ENCODE measurements at places on chromosomes 6 and 20.
A peak's percentile ranks its signal among the peaks of the same experiment; 100 is the strongest.

GRCh38 chr6:131894493-131895424 is 56.4 kb downstream of the CCN2 start:
- DNase-seq, result no peak

DNA sequence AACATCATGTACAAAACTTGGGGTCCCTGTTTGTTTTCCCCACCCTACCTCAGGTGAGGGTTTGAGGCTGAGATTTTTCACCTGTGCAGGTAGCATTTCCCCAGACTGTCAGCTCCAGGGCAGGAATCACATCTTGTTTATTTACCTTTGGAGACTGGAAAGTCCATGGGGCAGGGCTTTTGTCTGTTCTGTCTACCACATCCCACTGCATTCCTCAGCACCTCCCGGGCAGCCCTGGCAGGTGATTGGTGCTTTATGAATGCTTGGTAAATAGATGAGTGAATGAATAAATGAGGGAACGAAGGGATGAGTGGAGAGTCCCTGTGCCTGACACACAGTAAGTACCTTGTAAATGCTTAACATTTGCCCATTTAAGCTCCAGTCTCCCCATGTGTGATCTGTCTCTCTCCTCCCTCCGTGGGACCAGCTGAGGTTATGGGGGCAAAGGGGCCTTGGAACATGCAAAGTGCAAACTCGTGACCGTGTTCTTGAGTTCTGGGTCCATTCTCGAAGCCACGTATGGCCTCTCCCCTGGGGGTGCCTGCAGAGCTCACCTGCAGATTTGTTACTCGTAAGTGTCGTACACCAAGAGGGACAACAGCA is 69.7 kb upstream of the PMEPA1 start:
- no peak for DNase-seq

DNA sequence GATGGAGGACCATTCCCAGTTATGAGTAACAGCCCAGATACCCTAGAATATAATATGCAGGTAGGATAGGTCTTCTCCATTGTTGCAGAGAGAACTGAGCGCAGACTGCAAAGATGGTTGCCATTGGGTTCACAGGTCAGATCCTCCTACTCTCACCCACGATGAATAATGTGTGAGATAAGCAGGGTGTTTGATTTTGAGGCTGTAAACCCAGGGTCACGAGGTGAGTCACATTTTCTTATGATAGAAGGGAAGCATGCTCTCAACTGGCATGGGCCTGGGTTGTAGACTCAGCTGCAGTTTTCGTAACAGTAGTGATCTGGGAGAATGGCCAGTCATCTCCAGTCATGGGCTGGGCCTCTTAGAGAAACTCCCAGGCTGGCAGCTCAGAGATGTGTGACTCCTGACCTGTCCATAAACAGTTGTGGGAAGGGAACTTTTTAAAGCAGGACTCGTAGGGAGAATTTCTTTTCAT is 74.2 kb downstream of the CD164 start:
- no peak for DNase-seq

- DNase-seq, result no peak
Measured at GRCh38 chr6:101747160-101747559, 353.7 kb downstream of the GRIK2 start.

DNA sequence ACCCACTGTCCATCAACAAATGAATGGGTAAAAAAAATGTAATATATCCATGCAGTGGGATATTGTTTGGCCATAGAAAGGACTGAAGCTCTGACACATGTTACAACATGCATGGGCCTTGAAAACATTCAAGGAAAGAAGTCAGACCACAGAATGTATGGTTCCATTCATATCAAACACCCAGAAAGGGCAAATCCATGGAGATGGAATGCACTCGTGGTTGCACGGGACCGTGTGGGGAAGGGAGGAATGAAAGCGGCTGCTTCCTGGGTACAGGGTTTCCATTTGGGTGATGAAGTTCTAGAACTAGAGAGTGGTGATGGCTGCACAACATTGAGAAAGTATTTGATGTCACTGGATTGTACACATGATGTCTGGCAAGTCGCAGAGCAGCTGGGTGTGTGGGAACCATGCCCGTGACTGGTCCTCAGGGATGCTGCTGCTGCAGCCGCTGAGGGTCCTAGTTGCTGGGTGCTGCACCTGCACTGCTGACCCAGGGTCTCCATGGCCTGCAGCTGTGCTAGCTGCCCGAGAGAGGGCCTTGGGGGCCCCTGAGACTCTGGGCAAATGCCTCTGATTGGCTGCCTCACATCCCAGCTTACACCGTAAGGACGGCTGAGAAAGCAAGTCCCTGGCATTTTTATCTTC is 220.3 kb downstream of the NRN1 start:
- no peak for DNase-seq

DNA sequence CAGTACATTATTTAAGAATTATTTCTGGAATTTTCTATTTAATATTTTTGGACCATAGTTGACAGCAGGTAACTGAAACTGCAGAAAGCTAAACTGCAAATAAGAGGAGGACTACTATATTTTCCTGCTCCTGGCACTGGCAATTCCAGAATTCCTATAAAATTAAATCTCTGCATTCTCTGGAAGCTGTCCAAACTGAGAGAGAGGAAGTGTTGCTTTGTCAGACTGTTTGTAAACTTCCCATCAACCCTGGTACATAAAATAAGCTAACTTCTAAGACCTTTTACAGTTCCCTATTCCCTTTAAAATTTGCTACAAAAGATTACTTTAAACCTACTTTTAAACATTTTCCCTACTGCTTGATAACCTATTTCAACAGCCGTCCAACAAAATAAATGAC is 196.1 kb upstream of the RUNX2 start:
- DNase-seq, result no peak

- no peak for DNase-seq
Measured at GRCh38 chr6:169960003-169960344, 208.6 kb downstream of the ERMARD start.

DNA sequence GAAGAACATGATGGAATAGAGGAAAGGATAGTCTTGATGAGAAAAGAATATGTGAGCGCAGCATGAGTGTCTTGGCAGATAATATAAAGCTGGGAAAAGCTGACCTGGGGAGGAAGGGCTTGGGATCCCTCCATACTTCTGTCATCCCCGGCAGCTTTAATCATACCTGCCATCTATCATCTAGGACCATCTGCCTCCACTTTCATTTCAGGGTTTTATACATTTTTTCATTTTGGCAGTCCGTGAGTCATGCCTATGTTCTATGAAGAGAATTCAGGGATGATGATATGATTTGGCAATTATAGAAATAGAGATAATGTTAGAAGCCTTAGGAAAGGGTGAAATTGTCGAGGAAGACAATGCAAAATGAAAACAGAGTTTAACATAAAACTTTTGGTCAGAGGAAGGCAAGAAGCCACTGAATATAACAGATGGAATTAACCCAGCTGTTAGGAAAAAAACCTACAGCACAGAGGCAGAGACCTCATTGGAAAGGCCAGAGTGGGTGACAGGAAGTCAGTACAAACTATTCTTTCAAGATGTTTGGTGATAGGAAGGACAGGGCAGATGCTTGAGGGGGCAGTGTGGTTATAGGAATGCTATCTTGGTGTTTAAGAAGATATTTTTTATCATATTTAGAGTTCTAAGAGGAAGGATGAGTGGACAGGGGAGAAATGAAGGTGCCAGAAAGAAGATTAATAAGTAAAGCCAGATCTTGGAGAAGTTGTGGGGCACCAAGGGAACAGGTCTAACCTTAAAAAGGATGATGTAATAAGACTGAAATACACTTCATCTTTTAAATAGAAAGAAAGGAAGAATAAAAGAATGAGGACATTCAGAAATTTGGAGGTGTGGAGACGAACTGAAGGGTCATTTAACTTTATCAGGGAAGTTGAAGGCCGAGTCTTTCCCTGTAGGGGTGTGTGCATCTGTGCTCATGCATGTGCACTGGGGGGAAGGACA is 37.8 kb downstream of the MARCKS start:
- no peak for DNase-seq

GRCh38 chr20:14992961-14993360 is 655.5 kb upstream of the FLRT3 start:
- DNase-seq, result no peak

DNA sequence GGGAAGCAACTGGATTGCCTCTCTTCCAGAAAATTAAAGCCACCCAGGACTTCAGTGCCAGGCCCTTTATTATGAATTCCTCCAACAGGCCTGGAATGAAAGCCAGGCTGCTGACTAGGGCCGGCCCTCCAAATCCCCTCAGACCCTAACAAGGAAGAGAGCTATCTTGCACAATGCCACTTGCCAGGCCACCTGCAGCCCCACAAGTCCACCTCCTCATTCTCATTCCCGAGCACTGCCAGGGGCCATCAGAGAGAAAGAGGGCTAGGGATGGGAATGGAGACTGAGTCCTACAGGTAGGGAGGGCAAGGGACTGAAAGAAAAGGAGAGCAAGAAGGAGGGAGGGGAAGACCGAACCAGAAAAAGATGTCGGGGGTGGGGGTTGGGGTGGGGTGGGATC is 86.5 kb downstream of the MRPL14 start:
- no peak for DNase-seq

DNA sequence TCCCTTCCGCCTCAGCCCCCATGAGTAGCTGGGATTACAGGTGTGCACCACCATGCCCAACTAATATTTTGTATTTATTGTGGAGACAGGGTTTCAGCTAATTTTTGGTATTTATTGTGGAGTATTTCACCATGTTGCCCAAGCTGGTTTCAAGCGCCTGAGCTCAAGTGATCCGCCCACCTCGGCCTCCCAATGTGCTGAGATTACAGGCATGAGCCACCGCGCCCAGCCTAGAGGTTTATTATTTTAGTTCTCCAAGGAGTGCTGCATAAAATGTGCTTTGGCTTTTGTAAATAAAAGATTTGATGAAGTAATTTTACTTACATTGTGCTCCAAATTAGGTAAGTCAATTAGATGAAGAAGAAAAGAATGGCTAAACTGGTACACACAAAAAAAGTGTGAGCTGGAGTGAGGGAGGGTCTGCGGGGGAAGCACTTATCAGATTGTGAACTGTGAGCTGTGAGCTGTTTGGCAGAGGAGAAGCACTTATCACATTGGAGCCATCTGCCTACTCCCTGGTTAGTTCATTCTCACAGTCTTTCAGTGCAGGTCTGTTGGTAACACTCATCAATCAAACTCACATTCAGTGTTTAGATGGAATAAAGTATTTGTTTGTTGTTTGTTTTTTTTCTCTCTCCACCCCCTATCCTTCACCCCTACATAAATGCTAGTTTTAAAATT is 398.0 kb downstream of the EPHA7 start:
- no peak for DNase-seq

GRCh38 chr20:23059846-23060245 is 10.4 kb upstream of the THBD start:
- no peak for DNase-seq

- DNase-seq, result no peak
Measured at GRCh38 chr6:89122625-89123024, 4.8 kb upstream of the SRSF12 start.

- peak; percentile 37 for DNase-seq
Measured at GRCh38 chr6:89412071-89413005, at the start of gene RRAGD. Gene RRAGD, minus strand, starts transcription at chr6:89412273. Its CDS starts 280 bp downstream, at chr6:89411993.

GRCh38 chr20:58599966-58600365 is 51.1 kb upstream of the STX16 start:
- no peak for DNase-seq

DNA sequence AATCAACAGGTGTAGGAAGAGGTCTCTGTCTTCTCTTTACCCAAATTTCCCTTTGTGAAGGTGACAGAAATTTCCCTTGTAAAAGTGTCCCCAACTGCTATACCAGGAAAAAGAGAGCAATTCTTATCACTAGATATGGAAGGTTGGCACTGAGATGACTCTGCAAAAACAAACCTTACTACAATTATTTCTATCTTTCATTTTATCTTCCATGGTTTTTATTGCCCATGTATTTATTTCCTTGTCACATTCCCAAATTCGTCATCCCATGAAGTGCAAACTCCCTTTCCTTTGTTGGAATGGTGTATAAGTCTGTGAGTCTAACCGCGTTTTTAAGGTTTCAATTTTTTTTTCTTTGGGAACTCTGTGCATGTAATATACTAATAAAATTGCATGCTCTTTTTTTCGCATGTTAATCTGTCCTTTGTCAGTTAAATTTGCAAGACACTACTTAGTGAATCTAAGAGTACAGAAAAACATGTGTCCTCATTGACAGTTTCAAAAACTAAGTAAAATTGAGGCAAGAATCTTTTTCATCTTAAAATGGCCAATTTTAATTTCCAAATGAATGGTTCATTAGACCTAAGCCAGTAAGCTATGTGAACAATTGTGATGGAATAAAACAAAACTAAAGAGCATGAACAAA is 35.4 kb upstream of the HFE start:
- DNase-seq, result no peak

- DNase-seq, result no peak
Measured at GRCh38 chr6:69880601-69881000, 14.2 kb downstream of the COL19A1 start.

- no peak for DNase-seq
Measured at GRCh38 chr20:32780749-32781655, 18.8 kb downstream of the DNMT3B start.

DNA sequence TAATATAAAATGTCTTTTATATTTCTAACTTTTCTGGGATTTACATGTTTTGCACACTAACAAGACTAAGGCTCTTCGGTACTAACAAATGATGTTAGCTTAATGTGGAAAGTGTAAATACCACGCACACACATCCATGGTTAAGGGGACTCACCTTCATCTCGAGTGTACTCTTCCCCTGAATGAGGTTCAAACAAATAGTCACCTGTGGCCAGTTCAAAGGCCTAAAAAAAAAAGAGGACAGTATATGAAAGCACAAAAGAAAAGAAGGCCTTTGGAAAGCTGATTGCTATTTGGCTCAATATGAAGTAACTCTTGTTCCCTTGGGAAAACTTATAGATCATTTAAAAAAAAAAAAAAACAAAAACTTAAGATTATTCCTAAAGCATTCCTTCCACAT is 37.2 kb downstream of the LHFPL5 start:
- no peak for DNase-seq

DNA sequence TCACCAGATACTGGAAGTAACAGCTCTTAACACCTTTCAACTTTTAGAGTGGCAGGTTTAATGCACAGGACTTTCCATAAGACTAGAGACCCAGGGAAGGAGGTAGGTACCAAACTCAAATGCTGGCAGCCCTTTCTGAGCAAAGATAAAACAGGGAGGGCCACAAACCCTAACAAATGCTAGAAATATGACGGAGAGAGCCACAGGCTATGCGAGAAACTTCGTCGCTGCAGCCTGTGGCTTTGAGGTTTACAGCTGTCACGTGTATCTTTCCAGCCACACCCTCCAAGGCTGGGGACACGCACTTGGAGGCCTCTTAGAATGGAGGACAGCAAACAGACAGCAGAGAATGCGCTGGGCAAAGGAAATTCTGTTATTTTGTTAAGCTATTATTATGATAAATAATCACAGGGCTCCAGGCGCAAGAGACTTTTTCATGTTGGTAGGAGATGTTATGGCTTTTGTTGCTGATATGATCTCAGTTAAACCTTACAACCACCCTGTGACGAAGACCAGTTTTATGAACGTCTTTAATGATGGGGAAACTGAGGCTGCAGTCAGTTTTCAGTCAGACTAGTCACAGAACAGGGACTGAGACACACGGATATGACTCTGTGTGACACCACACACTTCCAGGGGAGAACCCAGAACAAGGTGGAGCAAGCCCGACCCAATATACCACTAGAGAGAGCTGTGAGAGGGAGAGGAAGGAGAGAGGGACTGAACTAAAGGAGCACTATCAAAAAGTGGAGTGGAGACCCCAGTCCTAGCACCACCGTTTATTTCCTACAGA is 2.0 kb downstream of the TRAM2 start:
- DNase-seq, result no peak

All from progenitor cell of endocrine pancreas (in vitro differentiated cells).